ENCODE measurements at places on chromosomes 5 and 9.

DNA sequence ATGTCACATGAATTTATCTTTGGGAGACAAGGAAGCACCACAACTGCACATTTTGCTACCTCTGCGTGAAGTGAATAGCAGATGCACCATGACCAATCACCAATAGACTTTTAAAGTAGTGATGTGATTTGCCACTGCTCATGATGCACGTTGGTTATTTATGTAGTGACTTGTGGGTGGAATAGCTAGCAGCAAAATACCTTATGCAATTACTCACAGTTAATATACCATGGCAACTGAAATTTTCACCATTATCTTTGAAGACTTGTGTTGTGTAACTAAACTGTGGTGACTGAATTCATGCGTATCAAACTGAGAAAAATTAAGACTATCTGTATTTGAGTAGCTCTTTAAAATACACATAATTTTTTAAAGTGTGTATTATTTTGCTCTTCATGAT, 46.2 kb upstream of the TUSC1 start:
- DNase-seq, result no peak

DNA sequence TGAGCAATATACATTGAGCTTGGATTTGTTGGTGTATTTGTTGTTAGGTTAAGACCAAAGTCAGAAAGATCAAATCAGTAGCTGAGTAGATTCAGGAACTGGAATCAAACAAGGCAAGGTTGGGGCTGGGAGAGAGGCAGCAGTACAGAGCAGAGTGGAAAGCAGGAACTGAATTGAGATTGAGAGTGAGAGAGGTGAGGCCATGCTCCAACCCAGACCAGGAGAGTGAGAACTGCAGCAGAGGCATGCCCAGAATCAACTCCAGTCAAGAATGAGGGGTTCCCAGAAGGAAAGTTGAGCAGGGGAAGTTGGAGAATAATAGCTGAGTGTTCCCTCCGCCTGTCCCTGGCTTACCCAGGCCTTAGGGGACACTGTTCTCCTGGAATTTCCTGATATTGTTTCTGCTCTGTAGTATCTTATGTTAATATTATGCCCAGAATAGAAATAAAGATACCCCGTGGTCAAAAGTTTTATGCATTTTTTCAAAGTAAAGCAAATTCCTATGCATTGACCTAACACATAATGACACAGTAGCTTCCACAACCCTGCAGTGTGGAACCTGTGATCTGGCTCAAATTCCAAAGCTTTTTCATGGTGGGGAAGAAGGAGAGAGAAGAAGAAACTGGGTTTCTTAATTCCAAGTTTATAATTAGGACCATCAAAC, 82.7 kb downstream of the SV2C start:
- DNase-seq, result no peak

GRCh38 chr9:13387734-13388067, 108.2 kb upstream of the MPDZ start:
- DNase-seq, result no peak

GRCh38 chr9:83935276-83935935, 14.2 kb upstream of the KIF27 start:
- DNase-seq, result no peak

DNA sequence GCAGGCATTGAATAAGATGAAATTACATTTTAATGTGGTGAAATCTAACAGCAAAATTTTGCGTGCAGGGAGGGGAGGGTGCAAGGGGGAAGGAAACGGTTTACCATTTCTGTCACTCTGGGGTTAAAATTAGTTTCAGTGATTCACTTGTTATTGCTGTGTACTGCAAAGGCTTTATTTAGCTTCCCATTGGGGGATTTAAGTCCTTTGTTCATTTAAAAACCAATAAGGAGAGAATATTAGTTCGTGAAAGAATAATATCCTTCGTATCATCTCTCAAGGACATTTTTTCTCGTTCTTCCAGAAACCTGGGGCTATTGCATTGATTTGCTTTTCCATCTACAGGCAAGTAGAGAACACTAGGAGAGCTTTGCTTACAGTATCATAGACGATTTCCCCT, 667.8 kb upstream of the RGMB start:
- DNase-seq, result no peak

- no peak for DNase-seq
These were observed 37.5 kb upstream of the SH3TC2 start for GRCh38 chr5:149100331-149100730.

- DNase-seq, result no peak
These were observed 306.7 kb downstream of the NR2F1-AS1 start for GRCh38 chr5:93274291-93274690.

GRCh38 chr5:23445573-23445972, 61.8 kb upstream of the PRDM9 start:
- no peak for DNase-seq

DNA sequence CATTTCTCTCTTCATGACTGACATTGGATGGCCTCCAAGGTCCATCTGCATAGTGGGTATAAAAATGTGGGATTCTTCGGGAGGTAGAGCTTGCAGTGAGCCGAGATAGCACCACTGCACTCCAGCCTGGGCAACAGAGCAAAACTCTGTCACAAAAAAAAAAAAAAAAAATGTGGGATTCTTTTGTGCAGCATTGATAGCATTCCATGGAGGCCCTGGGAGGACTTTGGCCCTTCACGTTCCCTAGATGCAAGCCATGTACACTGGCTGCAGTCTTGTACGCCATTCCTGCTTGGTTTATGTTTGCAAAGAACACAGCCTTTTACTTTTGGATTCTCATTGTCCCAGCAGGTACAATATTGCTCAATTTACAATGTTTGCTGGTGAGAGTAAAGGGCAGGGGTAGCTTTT, 157.8 kb downstream of the SLCO4C1 start:
- DNase-seq, result no peak

- DNase-seq, result no peak
These were observed 100.2 kb upstream of the OTULINL start for GRCh38 chr5:14481349-14481748.

DNA sequence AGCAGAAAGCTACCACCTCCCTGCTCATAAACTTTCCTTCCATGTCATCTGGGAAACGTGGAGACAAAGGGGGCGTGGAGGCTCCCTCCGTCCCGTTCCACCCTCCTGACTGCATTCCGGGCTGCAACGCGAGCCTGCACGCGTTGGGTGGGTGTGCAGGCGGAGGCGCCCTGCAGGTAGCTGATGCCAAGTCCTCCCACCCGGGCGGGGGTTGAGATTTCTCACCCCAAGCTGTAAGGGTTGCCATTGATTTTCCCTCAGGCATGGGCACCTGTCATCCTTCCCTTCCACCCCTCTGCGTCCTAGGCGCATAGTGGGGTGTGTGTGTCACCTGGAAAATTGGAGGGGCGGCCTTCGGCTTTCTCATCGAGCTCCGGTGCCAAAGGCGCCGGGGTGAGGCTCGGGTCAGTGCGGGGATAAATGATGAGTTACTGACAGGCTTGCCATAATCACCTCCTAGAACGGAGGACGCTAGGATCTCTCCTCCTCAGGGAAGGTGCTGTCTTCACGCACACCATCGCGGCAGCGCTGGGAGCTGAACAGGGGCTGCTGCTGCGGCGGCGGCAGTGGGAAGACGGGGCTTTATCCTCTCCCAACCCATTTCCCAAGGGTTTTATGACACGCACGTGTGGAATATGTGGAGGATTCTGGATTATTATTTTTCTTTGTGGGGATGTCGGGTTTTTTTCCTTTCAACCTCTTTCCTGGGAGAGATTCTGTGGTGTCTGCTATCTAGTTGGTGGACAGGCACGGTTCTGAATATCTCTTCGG, 973 bp downstream of the PLPPR1 start:
- peak; percentile 22 for DNase-seq

- DNase-seq, result no peak
These were observed 30.6 kb downstream of the SNX2 start for GRCh38 chr5:122805481-122805880.

- DNase-seq, result no peak
These were observed 37.9 kb downstream of the CYFIP2 start for GRCh38 chr5:157303667-157304327.

DNA sequence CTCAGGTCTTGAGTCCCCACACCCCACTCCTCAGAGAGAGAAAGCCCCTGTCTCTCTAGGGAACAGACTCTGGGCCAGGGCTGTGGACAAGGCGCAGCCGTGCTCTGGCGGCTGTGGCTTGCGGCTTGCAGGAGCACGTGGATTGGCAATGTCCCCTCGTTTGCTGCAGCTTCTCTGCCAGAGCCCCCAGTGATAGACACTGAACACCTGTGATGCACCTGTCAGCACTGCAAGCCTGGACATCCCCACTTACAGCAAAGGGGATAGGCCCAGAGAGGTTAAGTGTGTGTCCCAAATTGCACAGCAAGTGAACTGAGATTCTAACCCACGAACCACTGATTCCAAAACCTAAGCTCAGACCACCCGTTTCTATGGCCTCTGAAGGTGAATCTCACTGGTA, 7.0 kb downstream of the GFI1B start:
- no peak for DNase-seq

- no peak for DNase-seq
These were observed 20.2 kb downstream of the NR2F1 start for GRCh38 chr5:93603078-93603792.

- no peak for DNase-seq
These were observed 602.9 kb downstream of the CSNK1G3 start for GRCh38 chr5:124114911-124115310.

GRCh38 chr5:41641621-41642020, 131.2 kb upstream of the PLCXD3 start:
- DNase-seq, result no peak

GRCh38 chr5:67831048-67831447, 384.5 kb upstream of the PIK3R1 start:
- DNase-seq, result no peak

GRCh38 chr9:36318212-36318802, 60.1 kb upstream of the GNE start:
- DNase-seq, result no peak

DNA sequence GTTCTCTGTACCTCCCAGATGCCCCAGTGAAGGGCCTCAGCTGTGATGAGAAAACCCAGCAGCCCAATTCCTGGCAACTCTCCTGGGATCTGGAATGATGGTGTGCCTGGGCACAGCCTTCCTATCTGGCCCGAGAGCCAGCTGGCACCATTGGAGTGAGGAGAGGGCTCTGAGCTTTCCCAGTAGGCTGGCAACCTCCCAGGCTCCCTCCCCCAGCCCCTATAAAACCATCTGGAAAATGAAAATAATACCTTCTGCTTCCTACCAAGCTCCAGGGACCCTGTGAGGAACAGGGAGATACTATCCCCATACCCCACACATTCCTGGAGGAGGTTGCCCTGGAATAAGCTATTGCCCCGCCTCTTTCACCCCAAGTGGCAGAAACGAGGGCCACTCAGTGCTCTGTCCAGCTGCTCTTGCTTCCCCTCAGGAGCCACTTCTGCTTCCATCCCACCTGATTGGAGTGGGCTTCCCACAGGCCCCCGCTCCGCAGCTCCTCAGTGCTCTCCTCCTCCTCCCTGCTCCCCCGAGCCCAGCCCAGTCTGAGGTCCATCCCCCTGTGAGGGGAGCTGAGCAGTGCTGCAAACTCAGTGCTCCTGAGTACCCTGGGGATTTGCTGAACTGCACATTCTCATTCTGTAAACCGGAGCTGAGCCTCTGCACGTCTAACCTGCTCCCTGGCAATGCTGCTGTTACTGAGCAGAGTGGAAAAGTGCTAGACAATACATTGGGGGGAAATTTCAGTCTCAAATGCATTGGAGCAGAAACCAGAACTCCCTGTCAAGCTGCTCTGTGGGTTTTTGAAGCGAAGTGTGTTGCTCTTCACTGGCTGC, 74.7 kb downstream of the THBS4 start:
- no peak for DNase-seq

GRCh38 chr9:130782886-130783530, 52.0 kb upstream of the ABL1 start:
- DNase-seq, result no peak

GRCh38 chr5:42993516-42994245, 46.4 kb downstream of the ANXA2R start:
- DNase-seq, result no peak

- DNase-seq, result no peak
These were observed 25.9 kb downstream of the MTRR start for GRCh38 chr5:7894860-7895259.

GRCh38 chr9:68872026-68872501, 141.8 kb downstream of the PRKACG start:
- no peak for DNase-seq

DNA sequence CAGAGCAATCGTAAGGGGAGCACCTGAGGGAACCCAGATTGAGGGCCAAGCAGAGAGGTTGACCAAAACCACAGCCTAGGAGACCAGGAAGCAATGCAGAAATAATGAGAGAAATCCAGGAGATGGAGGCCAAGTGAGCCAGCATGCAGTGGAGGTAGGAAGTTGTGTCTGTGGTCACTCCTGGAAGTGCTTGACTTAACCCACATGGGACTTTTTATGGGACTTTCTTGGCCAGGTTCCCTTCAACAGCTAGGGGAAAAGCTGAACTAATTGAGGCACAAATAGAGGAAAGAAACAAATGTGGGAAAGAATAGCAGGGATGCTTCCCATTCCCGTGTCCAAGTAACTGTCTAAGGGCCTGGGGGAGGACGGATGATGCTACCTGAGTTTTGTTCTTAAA, 293.2 kb upstream of the CLINT1 start:
- DNase-seq, result no peak

DNA sequence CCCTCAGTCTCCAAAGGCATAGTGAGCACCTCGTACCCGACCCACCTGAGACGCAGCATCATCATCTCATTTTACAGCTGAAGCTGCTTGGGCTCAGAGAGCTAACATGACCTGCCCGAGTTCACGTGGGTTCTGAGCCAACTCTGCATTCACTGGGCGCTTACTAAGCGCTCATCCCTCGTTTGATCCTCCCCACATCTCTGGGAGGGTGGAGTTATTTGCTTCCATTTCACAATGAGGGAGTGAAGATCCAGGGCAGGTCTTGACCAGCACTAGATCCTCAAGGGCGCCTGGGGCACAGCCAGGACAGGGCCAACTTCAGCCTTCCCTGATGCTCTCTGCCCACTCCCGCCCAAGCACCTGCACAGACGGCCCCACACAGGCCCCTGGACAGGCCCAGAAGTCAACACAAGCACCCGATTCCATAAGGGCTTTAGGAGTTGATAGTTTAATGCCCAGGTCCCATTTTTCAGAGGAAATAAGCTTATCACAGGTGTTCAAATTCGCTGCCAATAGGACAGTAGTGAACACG, 80.8 kb downstream of the HRH2 start:
- no peak for DNase-seq

DNA sequence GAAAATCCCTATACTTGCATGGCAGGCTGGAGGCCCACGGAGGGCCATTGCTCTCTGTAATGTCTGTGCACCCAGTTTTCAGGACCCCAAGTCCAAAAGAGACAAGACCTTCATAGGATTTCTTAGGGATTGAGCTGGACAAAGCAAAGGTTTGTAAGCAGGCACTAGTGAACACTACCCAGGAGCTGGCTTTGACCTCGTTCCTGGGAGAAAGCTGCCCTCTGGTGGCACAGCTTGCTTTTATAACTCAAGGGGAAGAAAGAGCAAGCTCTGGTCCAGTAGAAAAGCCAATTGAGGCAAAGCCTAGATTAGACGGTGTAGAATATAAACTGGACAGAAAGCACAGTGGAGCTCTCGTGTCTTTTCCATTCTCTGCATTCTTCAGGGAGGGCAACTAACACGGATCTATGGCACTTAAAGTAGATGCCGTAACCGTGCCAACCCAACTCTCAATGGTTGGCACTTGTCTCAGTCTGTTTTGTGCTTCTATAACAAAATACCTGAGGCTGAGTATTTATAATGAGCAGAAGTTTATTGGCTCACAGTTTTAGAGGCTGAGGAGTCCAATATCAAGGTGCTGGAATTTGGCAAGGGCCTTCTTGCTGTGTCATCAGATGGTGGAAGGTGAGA, 7.9 kb downstream of the GABRP start:
- peak; percentile 61 for DNase-seq
